ENCODE measurements at places on chromosomes 3 and 15. TPM values are rescaled to one million over a fixed set of nuclear protein-coding genes. Genes with fewer than 3 reads are reported as not detected.
A peak's percentile ranks its signal among the peaks of the same experiment; 100 is the strongest.

- no peak for DNase-seq
These were observed 23.0 kb downstream of the HPS3 start for GRCh38 chr3:149152420-149152819.

GRCh38 chr3:11407644-11408043 is 135.4 kb downstream of the ATG7 start:
- DNase-seq = no peak

DNA sequence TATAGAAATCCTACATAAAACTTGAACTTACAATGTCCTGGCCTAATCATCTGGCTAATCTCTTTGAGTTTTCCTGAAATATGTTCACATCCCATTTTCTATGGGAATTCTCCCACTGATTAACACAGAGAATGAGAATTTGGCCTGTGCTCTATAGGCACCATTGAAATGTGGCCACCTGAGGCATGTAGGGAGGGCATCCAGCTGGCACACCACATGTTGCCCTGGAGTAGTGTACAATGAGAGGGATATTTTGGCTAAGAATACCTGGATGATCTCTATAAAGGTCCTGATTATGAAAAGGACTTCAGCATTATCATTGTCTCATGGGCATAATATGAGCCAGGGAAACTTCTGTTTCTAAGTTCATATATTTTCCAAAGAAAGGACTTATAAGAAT is 324.0 kb downstream of the ZBTB20 start:
- DNase-seq = no peak

GRCh38 chr3:109563149-109563548 is 225.8 kb upstream of the DPPA4 start:
- no peak for DNase-seq

GRCh38 chr3:124142389-124142970 is 150.6 kb upstream of the ROPN1 start:
- peak; percentile 62 for DNase-seq

GRCh38 chr3:170802164-170803151 is 67.5 kb downstream of the RPL22L1 start:
- peak; percentile 84 for DNase-seq

GRCh38 chr3:102722317-102722716 is 287.5 kb downstream of the ZPLD1 start:
- peak; percentile 12 for DNase-seq

DNA sequence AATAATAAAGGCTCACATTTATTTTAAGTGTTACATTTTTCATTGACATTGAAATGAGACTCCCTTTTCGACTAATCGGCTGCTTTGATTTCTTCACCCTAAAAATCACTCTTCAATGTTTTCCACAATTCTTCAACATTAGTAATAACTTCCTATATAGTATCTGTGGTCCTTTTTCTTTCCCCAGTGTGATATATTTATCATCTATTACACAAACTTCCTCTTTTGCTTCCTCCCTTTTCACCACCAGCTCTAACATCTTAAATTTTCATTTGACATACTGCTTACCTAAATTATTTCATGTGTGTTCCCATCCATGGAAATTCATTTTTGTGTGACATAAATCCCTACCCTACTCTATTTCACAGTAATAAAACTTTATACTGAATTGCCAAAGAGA is 244.4 kb downstream of the TIGIT start:
- no peak for DNase-seq

DNA sequence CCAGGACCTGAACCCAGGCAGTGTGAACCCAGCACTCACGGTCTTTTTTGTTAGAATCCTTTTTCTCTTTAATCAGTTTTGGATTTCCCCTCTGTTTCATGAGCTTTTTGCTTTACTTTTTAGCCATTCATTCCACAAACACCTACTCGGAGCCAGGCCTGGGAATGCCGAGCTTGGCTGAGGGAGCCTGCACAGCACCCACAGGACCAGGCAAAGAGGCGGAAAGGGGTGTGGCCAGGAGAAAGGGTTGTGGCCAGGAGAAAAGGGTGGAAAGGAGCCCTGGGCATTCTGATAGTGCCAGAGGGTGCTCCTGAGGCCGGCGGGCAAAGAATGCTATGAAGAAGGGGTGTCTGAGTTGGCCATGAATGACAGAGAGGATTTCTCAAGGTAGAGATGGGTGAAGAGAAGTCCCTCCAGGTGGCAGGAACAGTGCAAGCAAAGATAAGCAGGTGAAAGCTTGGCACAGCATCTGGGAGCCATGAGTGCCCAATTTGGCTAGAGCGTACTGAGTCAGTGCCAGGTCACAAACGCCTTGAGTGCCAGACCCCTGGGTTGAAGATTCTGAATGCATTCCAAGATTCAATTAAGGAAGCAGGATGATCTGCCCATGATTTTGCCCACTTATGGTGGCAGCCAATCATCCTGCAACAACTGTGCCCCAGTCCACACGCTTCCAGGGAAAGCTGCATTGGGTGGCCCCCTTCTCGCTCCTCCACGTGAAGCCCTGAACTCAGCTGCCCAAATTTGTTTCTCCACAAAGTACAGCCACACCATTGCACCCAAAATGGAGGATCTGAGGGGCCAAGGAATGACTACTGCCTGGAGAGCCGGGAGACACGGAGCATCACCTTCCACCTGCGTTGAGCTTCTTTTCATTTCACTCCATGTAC is 157.2 kb downstream of the XXYLT1 start:
- DNase-seq = no peak

GRCh38 chr15:70502529-70502928 is 260.8 kb downstream of the UACA start:
- no peak for DNase-seq

- no peak for DNase-seq
These were observed 56.9 kb upstream of the PHLDB2 start for GRCh38 chr3:111802163-111802625.

- no peak for DNase-seq
These were observed 87.1 kb downstream of the DIPK2A start for GRCh38 chr3:144058713-144059112.

DNA sequence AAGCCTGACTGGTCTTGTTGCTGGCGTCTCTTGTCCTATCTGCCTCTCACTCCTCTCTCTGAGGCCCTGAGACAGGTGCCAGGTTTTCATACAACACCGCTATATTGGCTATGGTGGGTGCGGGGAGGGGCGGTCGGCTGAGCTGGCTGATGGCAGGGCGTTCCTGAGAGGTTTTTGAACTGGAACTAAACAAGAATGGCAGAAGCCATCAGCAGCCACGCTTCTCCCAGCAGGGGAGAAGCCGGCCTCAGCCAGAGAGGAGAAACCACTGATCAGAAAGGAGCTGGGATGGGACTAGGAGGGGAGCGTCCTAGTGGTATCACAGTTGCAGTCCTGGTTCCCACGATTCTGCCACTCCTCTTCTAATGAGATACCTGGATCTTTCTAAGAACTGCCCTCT is 89.9 kb upstream of the PRR23E start:
- DNase-seq = no peak

DNA sequence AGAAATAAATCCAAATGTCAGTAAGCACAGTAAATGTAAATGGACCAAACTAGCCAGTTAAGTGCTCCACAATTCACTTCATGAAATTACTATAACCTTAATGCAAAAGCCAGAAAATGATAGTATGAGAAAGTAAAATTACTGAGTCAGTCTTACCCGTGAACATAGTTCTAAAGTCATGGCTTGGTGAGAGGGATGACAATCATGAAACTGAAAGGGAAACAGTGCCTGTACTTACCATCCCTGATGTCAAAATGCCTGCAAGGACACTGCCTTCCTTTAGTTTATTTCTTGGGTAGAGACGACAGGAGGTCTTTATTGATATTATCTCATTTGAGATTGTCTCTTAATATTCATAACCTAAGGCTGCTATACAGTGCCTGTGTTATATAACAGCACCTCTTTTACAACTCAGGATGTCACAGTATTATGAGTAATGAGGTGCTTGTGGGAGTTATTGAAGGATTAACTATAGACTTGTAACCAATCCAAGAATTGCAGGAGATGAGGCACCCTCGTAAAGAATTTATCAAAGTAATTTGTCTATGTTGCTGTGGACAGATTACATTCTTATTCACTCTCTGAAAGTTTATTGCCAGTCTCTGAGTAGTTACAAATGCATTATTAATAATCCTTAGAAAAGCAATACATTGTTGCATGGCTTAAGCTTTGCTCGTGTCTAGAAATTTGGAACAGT is 142.9 kb upstream of the BFSP2 start:
- DNase-seq = no peak

- peak; percentile 44 for DNase-seq
These were observed 40.8 kb downstream of the CHST14 start for GRCh38 chr15:40511472-40512133.

DNA sequence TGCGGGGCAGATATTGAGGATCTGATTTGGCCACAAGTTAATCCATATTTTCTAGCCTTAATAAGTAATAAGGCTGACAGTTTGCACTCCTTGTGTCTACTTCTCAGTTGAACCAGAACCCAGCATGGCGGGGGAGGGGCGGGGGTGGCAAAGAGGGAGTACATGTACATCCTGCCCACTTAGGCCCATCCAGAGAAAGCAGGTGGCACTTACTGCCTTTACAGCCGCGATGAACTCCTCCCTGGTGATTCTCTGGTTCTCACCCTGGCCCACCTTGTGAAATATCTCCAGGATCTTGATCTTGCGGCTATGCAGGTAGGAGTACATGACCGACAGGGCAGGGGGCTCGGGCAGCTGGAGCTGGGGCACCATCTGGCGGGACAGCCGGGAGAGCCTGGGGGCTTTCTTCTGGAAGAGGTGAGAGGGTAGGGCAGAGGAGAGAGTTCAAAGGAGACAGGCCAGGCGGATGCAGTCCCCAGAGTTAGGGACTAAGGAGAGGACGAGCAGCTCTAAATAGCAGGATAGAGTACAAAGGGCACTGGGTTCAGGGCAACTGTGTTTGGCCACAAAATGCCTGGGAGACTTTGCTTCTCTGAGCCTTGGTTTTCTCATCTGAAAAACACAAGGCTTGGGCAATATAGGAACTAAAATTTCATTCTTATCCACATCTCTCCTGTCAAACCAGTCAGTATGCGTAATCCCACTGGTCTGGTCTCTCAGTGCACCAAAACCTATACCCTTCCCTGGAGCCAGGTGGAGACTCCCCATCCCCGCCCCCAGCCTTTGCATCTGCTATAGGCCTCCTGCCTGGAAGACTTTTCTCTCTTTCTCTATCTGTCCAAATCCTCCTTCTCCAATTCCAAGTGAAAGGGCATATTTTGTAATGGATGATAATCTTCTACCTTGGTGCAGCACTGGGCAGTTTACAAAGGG is 10.1 kb downstream of the EFCAB12 start:
- no peak for DNase-seq

DNA sequence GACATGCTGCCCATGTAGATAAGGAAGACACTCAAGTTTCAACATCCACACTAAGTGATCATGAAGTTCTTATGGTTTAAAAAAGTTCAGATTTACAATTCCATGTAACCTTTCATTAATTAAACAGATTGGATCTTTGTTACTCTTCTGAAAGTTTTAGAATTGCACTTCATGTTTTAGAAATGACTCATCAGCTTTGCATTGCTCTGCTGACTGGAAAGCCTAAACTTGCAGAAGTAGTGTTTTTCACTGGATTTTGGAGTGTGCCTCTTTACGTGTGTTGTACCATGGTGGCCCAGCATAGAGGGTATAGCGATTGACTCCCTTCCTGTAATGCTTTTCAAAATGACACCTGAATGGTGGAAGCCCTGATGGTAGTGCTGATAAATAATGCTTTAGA is 157.9 kb downstream of the BBX start:
- no peak for DNase-seq

- DNase-seq = no peak
These were observed 4.0 kb downstream of the LAMP3 start for GRCh38 chr3:183158551-183159006.

- DNase-seq = no peak
These were observed 215.8 kb downstream of the RYR3 start for GRCh38 chr15:33526532-33526931.

- no peak for DNase-seq
These were observed 1.8 kb downstream of the STAG1 start for GRCh38 chr3:136750209-136750896.

DNA sequence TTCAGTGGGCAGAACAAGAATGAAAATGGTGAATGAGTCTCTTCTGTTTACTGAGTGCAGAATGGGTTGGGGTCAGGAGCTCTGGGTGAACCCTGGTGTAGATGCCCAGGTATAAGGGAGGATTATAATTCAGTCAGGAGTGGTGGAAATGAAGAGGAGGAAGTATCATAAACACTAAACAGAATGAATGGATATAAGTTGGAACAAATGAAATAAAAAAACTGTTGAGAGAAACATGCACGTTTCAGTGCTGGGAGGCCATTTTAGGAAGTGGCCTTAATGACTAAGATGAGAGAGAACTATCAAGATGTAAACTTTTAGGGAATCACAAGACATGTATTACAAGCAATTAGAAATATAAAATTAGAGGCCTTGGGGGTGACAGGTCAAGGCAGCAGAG is 32.8 kb upstream of the LEKR1 start:
- DNase-seq = no peak

DNA sequence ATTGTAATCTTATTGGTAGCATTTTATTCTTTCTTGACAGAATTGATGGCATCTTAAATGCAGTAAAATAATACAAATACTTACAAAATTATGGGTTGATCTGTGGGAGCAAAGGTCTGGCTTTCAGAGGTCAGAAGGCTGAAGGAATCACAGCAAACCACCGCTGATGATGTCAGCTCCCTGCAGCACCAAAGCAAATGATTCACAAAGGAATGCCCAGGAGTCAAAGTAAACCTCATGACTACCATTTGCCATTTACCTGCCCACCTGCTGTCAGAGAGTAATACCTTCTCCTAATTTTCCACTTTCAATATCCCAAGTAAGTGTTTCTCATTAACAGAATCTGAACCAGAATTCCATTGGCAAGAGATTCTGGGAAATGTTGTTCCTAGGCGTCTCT is 46.1 kb downstream of the CPA3 start:
- no peak for DNase-seq

GRCh38 chr15:58545307-58546065 is 113.7 kb downstream of the LIPC start:
- no peak for DNase-seq

- no peak for DNase-seq
These were observed 1083.9 kb downstream of the DIPK2A start for GRCh38 chr3:145055375-145056076.

DNA sequence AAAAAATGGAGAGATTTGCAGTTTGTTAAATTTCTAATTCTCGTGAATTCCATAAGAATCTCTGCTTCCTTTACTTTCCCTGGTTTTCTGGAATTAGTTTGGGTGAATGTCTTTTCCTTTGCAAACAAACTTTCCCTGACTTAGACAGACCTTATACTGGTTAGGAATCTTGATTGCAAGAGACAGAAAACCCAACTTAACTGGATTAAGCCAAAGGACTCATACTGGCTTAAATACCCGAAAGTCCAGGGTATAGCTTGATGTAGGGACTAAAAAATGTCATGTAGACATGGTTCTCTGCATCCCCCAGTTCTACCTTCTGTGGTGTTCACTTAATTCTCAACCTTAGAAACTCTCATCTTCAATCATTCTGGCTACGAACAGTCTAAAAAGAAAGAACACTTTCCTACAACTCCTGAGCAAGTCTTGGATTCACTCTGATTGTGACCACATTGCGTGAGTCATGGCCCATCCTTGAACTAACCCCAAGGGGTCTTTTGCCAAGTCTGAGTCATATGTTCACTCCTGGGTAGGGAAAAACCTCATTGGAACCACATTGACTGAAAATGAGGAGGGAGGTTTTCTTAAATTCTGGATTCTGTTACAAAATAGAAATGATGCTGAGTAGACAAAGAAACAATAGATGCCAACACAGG is 136.0 kb upstream of the DAZL start:
- DNase-seq = no peak

CAND2 gene
- polyA plus RNA-seq = 11.3 TPM

CEP19 gene
- polyA plus RNA-seq = 5.6 TPM

IGSF11 gene
- polyA plus RNA-seq = 4.3 TPM

USP50 gene
- 3.1 TPM for polyA plus RNA-seq

TIMP4 gene
- polyA plus RNA-seq = 1.1 TPM

CACNA2D3 gene
- polyA plus RNA-seq = 1.7 TPM

GOLGA8N gene
- 42.7 TPM for polyA plus RNA-seq

EIF5A2 gene
- polyA plus RNA-seq = 6.2 TPM

SMC4 gene
- polyA plus RNA-seq = 96.8 TPM

FOXL2NB gene
- polyA plus RNA-seq = 0.03 TPM
